AG04449 (cell line): ENCODE measurements at places on chromosomes 11 and 22.

DNA sequence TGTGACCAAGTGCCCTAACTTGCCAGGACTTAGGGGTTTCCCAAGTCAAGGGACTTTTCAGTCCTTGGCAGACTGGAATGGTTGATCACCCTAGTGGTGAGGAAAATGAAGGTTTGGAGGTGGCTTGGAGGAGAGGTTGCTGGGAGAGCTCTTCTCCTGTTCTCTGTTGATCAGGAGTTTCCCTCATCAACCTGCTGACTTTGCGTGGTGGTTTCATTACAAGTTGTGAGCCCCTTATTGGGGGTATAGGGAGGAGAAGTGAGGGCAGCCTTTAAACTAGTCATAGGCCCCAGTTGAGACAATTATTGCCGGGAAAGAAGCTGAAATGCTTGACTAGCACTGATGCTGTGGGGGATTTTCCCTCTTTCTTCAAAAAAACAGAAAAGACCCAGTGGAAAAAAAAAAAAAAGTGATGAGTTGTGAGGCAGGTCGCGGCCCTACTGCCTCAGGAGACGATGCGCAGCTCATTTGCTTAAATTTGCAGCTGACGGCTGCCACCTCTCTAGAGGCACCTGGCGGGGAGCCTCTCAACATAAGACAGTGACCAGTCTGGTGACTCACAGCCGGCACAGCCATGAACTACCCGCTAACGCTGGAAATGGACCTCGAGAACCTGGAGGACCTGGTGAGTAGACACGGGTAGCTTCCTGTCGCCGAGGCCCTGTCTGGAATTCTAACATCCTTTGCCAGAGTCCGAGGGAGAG is at the start of gene CXCR5:
TSS of gene CXCR5 (plus strand) at position 525 of the 704 bp plus-strand sequence. CDS start at position 575, 50 bp downstream.
- DNase-seq: no peak

- DNase-seq: no peak
Measured at GRCh38 chr11:19647816-19648215, 64.8 kb upstream of the NAV2 start.

GRCh38 chr11:7467652-7468051 is 17.7 kb upstream of the OLFML1 start:
- DNase-seq: no peak

DNA sequence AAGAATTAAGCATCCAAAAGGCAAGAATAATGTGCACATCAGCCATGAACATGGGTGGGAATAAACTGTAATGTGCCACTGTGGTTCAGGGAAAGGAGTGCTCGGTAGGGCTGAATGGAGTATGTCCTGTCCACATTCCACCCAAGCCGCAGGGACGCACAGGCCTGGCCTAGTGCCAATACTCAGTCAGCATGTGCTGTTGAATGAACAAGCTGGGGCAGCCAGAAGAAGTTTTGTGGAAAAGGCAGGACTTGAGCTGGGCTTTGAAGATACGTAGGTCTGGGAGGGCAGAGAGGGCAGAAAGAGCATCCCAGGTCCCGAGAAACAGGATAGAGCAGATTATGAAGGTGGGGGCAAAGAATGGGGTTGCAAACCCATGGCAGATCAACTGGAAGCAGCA is 60.0 kb upstream of the PLET1 start:
- peak; percentile 52 for DNase-seq

- no peak for DNase-seq
Measured at GRCh38 chr11:130703489-130704190, 212.6 kb downstream of the SNX19 start.

DNA sequence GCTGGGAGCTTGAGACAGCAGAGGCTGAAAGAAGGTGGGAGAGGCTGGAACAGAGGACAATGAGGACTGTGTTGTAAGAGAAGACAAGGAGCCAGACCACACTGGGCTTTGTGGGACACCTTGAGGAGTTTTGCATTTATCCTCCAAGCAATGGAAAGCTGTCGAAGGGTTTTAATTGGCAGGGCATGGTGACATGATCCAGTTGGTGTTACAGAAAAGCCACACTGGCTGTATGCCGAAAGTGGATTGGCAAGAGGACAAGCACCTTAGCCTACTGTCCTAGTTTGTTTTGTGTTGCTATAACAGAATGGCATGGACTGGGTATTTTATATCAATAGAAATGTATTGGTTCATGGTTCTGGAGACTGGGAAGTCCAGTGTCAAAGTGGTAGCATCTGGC is 14.0 kb upstream of the APLNR start:
- no peak for DNase-seq

DNA sequence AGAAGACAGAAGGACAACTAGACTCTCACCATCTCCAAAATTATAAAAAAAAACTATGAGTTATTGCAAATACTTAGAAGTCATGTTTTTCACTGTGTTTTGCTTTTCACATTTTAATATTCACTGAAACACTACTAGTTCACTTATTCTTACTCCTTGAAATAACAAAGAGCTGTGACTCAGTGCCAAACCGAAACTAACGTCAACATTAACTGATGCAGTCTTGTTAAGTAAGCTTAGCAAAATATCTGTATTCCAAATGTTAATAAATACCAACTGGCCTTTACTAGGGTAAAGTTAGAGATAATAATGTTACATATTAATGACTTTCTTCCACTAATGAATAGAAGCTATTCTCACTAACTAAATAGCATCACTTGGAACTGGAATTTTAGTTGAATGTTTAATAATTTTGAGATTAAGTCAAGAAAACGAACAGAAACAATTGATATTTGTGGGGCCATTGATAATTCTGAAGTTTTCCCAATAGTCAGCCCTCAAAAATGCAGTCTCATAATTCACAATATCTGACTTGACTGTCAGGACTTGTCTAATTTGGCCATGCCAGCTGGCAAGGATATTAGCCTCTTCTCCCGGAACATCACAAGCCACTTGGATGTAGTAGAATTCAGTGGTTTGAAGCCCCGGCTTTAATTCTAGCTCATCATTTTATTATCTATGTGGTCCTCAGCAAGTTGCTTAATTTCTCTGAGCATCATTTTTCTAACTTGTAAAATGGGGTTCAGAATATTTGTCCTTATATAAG is 230.1 kb upstream of the DDI1 start:
- DNase-seq: no peak

DNA sequence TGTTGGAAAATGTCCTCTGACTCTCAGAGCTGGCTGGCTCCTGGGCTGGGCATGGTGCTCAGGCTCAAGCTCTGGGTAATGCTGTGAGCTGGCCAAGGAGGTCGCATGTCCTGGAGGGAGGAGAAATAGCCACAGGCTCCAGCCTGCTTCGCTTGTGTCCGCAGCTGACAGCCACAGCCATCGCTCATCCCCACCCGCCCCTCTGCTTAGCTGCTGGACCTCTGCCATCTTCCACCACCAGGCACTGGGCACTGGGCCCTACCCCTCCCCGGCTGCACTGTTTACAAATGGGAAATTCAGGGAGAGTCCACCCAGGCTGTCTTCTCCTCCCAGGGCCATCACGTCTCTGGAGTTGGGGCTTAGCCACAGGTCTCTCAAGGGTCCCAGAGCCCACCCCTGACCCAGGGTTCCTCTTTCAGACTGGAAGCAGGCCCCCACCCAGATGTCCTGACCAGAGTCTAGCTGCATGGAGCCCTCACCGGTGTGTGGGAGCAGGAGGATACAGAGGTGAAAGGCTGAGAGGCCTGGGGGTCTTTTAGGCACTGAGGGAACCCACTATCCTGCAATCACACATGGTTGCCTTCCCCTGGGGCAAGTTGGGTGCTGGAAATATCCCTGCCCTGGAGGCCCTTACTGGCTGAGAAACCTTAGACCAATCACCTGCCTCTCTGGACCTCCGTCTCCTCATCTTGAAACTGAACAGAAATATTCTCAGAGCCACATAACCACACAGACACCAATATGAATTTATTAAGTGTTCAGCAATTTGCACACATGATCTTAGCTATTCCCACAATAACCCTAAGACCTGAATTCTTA is 62.7 kb downstream of the CD82 start:
- DNase-seq: no peak

DNA sequence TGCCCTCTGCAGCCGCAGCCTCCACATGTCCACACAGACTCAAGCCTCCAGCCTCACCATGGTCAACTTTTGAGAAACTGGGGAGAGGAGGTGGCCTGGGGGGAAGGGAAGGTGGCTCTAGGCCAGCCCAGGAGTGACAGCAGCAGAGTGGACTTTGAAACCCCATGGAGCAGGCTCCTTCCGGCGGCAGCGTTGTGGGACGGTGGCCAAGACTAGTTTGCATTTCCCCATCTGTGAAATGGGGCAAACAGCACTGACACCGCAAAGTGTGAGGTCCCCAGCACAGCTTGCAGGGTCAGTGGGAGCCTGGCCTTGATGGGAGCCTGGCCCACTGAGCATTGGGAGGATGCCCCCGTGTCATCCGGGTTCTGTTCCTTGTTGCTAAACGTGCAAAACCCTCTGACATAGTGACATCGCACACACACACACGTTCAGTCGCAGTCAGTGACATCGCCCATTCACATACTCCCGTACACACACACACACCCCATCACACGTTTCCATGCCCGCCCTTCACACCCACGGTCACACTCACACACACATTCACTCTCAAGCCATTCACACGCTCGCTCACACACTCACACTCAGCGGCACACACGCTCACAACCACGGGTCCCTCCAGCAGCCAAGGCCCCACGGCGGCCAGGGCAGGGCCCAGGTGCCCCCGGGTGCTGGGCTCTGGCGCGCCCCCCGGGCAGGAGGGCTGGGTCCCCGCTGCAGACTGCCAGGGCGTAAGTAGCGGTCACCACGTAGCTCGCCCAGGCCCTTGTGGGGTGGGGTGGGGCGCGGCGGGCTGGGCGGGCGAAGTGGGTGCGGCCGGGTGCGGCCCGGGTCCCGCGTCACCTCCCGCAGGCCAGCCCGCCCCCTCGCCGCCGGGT is 585 bp downstream of the CYB5R3 start:
- no peak for DNase-seq

- DNase-seq: no peak
Measured at GRCh38 chr11:59818572-59818971, 8.0 kb upstream of the MRPL16 start.

GRCh38 chr11:70191495-70192140 is 11.5 kb upstream of the FADD start:
- DNase-seq: no peak

GRCh38 chr11:100578831-100579311 is 108.2 kb upstream of the ARHGAP42 start:
- DNase-seq: no peak

DNA sequence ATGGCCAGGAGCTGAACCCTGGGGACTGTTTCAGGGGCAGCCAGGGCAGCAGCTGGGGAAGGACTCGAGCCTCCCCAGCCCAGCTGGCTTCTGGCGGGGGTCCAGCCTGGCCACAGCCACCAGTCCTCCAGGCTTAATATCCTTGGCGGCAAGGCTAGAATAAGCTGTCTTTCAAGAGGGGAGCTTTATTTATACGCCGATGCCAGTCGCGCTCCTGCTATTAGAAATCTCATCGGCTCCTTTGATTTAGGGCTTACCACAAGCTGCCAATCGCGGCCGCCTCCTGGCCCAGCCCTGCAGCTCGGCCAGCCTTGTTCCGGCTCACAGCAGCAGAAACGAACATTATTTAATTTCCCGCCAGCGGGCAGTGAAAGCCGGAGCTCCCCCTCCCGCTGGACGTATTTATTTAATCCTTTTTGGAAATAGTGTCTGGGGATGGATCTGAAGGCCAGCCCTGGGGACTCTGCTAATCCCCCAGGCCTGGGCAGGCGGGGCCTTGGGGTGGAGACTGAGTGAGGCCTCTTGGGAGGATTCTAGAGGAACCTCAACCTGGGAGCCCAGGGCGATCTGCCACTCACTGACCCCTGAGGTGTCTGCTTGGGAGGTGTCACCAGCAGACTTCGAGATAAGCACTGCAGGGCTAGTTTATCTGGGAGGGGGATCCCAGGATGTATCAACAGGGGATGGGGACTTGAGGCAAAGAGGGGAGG is 363.1 kb downstream of the MN1 start:
- no peak for DNase-seq

DNA sequence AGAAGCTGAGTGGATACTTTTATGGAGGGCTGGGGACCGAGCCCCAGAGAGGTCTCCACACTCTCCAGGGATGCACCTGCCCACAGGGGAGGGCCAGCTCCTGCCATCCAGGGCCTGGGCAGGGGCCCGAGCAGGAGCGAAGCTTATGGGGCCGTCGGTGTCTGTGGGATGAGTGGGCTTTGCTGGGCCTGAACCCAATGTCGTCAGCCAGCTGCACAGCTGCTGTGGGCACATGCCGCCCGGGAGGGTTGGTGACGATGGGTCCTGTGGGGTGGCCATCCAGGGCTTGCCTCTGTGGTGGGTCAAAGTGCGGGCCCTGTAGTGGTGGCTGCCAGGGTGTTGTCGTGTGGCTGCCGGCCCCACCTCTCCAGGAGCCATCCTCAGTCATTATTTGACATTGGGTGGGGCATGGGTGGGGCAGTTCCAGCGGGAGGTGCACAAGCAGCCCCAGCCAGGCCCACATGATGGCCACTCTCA is 447.1 kb downstream of the TBC1D22A start:
- no peak for DNase-seq
